ENCODE measurements at places on chromosomes 16 and 17.

- no peak for DNase-seq
These were observed 21.1 kb upstream of the DBNDD1 start for GRCh38 chr16:90040152-90041023.

- no peak for DNase-seq
These were observed 5.7 kb upstream of the HSD17B1 start for GRCh38 chr17:42547001-42547461.

DNA sequence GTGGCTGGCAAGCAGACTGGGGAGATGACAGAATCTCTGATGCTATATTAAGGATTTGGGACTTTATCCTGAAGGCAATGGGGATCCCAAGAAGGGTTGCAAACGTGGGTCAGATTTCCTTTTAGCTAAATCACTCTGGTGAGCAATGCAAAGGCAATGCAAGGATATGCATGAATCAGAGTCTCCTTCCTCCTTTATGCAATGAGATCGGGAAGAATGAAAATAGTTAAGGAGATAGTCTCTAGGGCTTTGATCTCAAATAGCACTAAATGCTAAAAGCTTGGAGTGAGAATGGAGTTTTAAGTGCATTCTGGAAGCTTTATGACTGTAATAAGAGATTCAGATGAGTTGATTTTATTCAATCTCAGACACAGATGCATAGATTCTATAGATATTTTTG lies 27.2 kb upstream of the SHISA9 start:
- DNase-seq: no peak

DNA sequence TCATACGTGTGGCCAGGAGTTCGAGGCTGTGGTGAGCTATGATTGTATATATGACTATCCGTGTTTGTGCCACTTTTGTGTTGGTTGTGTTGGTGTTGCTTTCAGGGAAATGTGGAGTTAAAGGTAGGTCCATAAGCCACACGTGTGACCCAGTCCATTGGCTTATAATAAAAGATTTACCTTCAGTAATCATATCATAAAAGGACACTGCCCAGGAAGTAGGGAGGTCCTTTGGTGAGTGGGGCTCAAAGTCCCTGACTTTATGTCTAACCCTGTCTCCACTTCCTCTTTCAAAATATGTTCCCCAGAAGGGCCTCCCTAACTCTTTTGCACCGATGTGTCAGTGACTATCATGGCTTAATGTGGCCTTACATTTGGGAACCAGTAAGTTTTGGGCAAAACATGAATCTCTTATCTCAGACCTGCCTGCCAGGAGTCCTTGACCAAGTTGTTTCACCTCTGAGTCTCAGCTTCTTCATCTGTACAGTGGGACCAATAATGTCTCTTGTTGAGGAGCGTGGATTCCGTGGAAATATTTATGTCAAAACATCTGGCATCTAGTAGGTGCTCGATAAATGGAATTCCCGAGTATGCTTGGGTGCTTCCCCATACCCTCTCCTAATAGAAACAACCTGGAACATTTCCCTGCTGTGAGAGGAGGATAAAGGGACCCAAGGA lies 4.8 kb downstream of the TNP2 start:
- no peak for DNase-seq

DNA sequence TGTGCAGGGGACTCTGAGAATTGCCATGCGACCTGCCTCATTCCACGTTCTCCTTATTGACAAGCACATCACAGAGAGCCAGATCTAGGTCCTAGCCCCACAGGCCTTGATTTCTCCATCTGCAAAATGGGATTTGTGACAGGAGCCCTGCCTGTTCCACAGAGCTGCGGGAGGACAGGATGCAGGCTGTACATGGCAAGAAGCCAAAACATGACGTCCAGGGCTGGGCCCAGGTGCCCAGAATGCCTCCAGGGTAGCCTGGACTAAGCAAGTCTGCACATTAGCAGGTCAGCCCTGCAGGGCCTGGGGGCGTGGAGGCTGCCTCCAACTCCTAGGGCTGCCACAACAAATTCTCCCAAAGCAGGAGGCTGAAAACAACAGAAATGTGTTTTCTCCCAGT lies 235.7 kb upstream of the SDK2 start:
- DNase-seq: no peak

GRCh38 chr17:63841350-63842172 lies 924 bp downstream of the SMARCD2 start:
- no peak for DNase-seq

DNA sequence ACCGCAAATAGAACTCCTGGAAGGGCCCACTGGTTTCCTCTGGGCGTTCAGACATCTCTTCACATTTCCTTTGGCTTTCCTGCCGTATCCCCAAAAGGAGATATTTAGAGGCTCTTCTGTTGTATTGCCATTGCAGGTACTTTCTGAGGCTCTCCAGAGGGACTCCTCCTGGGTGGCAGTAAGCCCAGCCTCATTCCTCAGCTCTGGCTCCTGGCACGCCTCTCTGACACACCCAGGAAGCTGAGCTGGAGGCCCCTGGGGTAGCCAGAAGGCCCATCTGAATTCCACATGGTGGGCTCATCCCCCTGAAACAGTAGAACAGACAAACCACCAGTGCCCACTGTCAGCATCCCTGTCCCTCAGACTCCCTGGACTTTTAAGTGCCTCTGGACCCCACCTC lies 206.7 kb downstream of the PARN start:
- no peak for DNase-seq

GRCh38 chr16:78633551-78633950 lies 534.1 kb downstream of the WWOX start:
- no peak for DNase-seq

DNA sequence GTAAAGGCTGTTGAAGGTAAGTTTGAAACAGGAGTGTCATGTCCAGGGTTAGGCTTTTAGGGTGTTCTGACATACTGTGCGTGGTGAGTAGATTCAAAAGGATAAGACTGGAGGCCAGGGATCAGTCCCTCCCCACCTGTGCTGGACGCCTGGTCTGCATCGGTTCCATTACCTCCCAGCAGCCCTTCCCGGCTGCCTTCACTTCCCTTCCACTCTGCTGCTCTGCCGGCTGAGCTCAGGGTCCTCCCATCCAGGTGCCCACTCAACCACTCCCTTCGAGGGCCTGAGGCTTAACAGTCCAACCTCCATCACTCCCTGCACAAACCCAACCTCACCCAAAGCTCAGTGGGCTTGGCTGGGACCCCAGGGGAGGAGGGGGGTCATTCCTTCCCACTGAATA lies 4.1 kb upstream of the SLC5A10 start:
- no peak for DNase-seq

- DNase-seq: no peak
These were observed 188.2 kb upstream of the HSBP1 start for GRCh38 chr16:83619381-83620150.

DNA sequence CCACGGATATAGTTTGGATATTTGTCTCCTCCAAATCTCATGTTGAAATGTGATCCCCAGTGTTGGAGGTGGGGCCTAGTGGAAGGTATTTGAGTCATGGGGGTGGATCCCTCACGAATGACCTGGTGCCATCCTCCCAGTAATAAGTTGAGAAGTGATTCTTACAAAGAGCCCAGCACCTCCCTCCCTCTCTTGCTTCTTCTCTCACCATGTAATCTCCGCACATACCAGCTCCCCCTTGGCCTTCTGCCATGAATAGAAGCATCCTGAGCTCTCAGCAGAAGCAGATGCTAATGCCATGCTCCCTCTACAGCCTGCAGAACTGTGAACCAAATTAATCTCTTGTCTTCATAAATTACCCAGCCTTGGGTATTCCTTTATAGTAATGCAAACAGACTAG lies 41.9 kb upstream of the RBBP6 start:
- no peak for DNase-seq

GRCh38 chr16:55333684-55334083 lies 9.7 kb downstream of the IRX6 start:
- DNase-seq: no peak

GRCh38 chr16:10964891-10965326 lies 20.5 kb downstream of the CLEC16A start:
- DNase-seq: no peak

DNA sequence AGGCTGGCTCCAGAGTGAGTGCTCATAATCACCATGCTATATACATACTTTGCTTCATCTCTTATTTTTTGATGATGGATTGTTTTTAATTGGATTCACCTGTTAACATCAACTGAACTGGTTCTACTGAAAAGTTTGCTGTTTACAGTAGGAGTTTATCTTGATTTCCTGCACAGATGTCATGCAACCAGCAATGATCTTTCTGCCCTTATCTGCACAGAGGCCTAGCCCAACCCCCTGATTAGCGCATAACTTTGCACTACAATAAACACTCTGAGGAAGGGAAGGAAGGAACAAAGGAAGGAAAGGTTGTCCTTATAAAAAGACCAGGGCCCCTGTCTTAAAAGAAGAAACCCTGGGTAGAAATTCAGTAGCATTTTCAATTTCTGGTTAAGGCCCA lies 152.9 kb downstream of the RGS9 start:
- DNase-seq: no peak

DNA sequence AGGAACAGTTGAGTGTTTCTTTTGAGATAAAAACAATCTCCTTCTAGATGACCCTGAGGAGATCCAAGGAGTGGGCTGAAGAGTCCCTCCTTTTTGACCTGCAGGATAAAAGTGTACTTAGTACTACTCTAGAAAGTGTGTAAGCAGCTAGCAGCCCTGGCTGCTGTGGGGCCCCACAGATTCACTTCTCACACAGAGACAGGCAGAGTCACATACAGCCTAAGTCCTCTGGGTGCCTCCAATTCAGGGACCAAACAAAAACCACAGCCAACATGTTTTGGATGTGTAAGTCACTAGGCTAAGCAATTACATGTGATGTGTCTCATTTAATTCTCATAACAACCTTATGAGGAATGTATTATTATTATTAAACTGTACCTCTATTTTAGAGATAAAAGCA lies 97.1 kb downstream of the TMEM100 start:
- DNase-seq: no peak

DNA sequence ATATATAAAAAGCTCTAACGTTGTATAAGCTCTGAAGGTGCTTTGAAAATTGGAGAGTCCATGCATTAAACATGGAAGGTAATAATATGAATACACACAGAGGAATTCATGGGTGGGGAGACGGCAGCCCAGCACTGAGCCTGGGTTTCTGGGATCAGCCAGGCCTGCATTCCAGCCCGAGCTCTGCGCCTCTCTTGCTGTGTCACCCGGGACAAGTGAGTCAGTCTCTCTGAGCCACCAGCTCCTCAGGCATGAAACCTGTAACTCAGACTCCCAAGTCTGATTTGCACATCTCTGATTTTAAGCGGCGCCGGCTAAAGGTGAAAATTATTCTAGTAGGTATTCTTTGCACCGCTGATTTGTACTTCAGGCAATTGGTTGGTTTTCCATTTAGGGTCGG lies 238.8 kb downstream of the MRTFB start:
- DNase-seq: no peak

GRCh38 chr16:56475201-56475600 lies 23.8 kb downstream of the OGFOD1 start:
- DNase-seq: no peak

GRCh38 chr16:29809031-29809747 lies 2.8 kb upstream of the PRRT2 start:
- no peak for DNase-seq

DNA sequence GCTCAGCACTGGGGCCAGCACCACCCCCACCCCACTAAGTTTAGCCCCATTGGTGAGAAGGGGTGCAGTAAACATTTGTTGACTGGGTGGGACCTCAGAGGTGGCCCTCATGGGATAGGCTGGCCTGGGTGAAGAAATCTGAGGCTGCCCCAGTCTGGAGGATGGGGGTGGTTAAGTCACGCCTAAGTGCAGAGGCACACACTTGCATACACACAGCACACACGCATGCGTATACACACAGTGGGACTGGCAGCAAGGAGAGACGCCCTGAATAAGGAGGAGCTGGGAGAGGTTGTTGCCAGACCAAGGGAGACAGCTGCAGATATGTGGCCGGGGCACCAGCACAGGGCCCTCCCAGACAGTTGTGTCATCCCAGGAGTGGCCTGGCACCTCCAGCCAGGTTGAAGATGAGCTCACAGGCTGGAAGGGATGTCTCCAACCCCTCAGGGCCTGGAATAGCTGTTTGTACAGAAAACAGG lies 3.0 kb upstream of the BCAR1 start:
- DNase-seq: no peak

Measured in stimulated activated CD8-positive, alpha-beta memory T cell treated with anti-CD3 and anti-CD28 coated beads, Interleukin-2, amount 100 ng/mL, for 1 hour (primary cell).